ENCODE measurements at places on chromosomes 3 and 15.
A peak's percentile ranks its signal among the peaks of the same experiment; 100 is the strongest.

- DNase-seq, result no peak
These were observed 13.6 kb upstream of the LACTB start for GRCh38 chr15:63107895-63108546.

- DNase-seq, result no peak
These were observed 314.5 kb downstream of the TIGIT start for GRCh38 chr3:114608293-114608692.

DNA sequence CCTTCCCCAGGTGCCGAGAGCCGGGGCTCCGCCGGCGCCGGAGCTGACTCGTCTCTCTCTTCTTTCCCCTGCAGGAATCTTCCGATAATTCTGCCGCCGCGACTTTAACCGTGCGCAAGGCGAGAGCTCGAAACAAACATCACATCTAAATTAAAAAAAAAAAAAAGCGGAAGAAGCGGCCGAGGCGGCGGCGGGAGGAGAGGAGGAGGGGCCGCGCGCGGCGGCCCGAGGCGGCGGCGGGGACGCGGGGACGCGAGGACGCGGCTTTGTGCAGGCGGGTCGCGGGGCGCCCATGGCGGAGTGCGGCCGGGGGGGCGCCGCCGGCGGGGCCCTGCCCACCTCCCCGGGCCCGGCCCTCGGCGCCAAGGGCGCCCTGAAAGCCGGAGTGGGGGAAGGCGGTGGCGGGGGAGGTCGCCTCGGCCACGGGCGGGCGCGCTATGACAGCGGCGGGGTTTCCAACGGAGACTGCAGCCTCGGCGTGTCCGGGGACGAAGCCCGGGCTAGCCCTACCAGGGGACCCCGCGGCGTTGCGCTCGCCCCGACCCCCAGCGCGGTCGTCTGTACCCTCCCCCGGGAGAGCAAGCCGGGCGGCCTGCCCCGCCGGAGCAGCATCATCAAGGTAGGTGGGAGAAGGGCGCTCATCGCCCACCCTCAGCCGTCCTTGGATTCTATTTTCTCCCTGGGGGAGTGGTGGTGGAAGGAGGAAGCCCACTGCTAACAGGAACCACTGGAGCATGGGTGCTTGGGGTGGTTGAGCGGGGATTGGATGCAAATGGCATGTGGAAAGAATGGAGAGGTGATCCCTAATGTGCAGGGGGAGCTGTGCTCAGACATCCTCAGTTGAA is at the start of gene PLCL2:
Gene PLCL2 (plus strand): TSS at position 208 of the 845 bp plus-strand sequence. CDS start 85 bp downstream, at position 293.
- peak; percentile 79 for DNase-seq

GRCh38 chr3:19384868-19385267 is 236.6 kb downstream of the KCNH8 start:
- no peak for DNase-seq

DNA sequence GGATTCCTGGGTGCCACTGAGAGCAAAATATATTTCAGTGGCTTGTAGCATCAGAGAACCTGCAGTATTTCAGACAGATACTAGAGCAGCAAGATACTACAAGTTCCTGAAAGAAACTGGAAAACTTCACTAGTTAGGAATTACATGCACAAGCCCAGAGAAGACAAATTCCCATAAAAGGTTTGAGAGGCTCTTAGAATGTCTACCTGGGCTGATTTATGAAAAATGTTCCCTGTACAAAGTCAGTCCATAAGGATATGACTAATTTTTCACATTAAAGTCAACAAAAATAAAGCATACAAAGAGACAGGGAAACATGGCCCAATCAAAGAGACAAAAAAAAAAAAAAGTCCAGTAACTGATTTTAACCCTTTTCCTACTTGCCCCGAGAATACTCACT is 302.6 kb downstream of the POLQ start:
- DNase-seq, result no peak

- DNase-seq, result no peak
These were observed 39.0 kb downstream of the SLC25A36 start for GRCh38 chr3:140980663-140981062.

DNA sequence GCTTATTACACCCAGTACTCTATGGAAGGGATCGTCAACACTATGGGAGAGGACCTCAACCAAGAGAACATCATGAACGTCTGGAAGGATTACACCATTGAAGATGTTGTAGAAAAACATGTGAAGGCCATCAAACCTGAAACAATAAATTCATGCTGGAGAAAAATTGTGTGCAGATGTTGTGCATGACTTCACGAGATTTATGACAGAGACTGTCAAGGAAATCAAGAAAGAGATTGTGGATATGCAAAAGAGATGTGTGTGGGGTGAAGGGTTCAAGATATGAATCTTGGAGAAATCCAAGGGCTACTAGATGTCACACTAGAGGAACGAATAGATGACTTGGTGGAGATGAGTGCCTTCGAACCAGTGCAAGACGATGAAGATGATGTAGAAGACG is 3.5 kb upstream of the PARP16 start:
- DNase-seq, result no peak

DNA sequence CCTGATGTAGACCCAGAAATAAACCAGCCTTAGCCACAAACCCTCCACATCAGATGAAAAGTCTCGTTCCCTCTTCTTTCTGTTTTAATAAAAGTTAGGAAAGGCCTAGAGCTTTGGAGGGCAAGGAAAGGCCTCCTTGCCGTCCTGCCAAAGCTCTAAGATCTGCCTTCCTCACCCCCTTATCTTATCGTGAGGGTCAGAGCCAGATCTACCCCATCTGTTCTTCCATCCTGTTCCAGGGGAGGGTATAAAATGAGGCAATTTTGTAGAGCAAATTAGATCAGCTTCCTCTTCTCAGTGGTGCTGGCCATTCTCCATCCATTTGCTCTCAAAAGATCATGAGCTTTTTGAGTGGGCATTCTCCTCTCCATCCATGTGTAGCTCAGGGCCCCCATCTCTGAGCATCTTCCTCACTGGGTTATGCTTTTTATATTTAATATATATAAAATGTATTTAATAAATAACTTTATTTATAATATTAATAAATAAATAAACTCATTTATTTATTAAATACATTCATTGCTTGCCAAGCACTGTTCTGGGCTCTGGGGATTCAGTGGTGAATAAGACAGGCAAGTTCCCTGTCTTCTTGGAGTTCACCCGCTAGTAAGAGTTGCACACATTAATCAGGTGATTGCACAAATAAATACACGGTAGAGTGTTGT is 2.0 kb upstream of the SLC24A1 start:
- no peak for DNase-seq

Measured in activated T-cell treated with anti-CD3 and anti-CD28 coated beads, Interleukin-2, amount 50 U/mL, for 24 hours (primary cell).